ENCODE measurements at places on chromosomes 2 and 18.

DNA sequence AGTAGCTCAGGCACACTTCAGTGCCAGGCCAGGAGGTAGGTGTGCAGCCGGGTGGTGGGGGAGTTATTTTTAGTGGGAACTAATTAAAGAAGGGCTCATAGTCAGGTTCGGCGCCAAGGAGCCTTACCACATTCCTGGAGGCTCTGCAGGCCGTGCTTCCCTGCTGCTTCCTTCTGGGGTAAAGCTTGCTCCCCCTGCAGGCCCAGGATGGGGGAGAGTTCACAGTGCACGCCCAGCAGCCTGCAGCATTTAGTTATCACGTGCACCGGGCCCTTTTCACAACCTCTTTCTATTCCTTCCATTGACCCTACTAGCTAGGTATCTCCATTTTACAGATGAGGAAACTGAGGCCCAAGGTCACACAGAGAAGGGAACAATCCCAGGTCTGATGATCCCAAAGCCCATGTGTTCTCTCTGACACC is 2.5 kb downstream of the KCNF1 start:
- no peak for DNase-seq

- no peak for DNase-seq
Measured at GRCh38 chr18:59560556-59560955, 136.7 kb downstream of the CCBE1 start.

- DNase-seq = no peak
Measured at GRCh38 chr2:8682719-8683667, 1.1 kb downstream of the ID2 start.

DNA sequence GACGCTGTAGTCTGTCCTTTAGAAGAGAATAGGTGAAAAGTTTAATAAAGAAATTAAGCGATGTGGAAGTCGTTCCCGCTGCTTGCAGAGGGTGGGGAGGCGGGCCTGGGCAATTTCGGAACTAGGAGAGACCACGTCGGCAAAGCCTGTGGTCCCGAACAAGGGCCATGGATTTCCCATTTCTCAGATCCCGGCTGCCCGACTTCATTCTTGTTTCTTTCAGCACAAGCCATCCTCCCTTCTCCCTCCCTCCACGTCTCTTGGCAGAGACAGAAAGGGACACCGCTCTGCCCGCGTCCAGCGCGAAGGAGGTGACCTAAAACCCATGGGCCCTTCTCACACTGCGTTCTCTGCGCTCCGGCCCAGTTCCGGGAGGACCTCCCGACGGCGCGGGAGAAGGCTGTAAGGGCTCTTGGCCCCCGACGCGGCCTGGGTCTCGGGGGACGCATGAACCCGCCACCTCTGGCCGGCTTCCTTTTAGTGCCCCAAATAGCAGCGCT is 2.2 kb upstream of the BCL2L11 start:
- DNase-seq = no peak

GRCh38 chr2:169476459-169476858 is 2.8 kb upstream of the BBS5 start:
- no peak for DNase-seq

DNA sequence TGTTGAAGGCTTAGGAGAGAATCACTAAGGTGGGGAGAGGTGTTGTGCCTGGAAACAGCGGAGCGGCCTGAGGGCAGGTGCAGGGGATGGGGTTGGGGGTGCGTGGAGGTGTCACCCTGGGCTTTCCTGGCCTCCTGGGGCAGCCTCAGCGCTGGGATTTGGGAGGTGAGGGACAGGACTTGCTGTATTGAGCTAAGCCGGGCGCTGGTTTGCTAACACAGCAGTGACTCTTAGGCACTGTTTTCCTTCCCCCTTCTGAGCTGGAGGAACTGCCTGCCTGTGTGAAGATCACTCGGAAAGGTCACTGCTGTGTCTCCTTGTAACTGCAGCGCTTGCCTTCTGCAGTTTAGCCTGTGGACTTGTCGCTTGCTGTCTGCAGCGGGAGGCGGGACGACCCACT is 21.2 kb downstream of the PRELID3A start:
- no peak for DNase-seq

DNA sequence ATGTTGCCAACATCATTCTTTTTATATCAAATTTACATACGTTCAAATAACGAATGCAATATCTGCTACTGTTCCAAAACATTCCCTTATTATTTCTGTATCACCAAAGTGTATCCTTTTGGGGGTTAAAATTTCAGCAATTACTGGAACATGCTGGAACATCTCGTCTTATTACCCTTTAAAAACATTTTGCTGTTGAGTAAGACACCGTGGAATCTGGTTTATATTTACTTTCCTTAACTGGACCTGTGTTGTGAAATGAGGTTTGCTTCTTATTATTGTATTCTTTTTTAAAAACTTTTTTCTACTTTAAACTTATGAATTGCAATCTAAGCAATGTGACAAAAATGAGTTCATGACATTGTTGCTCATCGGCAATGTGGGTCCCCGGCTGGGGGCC is 87.4 kb upstream of the PTPRM start:
- DNase-seq = no peak

DNA sequence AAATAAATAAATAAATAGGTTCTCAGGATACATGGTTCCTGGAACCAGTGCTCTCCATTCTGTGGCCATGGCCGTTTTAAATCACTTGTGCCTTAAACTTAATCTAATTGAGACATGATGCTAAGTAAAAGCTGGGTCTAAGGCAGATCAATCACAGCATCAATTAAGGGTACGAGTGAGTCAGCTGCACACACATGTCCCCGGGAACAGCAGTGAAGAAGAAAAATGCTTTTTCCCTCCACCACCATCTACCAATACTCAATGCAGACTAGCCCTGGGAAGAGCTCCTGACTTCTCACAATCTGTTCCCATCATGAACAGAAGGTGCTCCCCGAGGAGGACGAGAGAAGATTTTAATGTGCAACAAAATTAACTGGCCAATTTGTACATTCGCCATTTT is 6.8 kb upstream of the CHMP1B start:
- no peak for DNase-seq

DNA sequence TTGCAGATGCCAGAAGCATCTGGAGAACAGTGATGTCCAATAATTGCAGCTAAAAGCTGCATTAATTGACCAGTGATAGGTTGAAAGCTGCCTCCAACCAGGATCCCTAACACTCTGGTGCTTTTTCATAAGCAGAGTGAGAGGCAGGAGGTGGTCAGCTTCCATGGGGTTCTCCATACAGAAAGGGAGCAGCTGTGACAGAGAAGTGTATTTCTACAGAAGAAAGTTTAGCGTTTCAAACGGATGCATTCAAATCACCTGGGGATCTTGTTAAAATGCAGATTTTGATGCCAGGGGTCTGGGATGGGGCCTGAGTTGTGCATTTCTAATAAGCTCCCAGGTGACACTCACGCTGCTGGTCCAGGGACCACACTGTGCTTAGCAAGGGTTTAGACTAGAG is 216.5 kb upstream of the NRP2 start:
- DNase-seq = no peak

DNA sequence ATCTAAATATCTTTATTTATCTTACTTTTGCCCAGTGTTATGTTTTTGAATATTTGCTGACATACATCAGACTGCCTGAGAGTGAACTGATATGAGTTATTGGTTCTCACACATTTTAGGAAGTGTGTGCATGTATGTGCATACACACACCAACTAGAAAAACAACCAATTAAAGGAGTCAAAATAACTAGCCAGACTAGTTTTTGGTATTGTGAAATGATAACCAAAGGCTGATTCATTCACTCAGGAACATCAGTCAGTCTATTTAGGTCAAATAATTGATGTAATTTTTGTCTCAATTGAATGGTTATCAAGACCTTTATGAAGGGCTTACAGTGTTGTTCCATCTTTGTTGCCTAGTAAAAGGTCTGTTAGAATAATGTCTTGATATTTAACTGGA is 369.3 kb upstream of the VRK2 start:
- DNase-seq = no peak

DNA sequence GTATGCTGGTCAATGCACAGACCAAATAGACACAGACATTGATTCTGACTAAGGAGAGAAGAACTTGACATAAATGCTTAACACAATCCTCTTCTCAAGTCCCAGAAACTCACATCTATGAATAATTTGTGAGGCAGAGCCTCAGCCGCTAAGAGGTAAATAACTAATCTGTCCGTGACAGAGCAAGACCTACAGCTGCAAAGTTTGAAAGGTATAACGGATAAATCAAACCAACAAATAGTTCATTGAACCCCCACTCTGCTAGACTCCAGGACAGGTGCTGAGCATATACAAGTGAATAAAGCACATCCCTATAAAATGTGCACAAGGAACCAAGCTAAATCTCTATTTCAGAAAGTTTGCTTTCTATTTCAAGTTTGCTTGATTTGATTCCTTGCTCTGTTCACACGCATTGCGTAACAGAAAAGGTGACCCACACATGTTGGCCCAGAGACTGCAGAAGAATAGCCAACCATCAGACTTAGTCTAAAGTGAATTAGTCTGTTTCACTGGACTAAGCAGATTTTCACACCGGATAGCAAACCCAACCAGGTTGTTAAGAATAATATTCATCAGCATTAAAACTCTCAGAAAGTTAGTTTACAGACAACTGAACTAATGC is 51.7 kb downstream of the NCKAP5 start:
- no peak for DNase-seq

DNA sequence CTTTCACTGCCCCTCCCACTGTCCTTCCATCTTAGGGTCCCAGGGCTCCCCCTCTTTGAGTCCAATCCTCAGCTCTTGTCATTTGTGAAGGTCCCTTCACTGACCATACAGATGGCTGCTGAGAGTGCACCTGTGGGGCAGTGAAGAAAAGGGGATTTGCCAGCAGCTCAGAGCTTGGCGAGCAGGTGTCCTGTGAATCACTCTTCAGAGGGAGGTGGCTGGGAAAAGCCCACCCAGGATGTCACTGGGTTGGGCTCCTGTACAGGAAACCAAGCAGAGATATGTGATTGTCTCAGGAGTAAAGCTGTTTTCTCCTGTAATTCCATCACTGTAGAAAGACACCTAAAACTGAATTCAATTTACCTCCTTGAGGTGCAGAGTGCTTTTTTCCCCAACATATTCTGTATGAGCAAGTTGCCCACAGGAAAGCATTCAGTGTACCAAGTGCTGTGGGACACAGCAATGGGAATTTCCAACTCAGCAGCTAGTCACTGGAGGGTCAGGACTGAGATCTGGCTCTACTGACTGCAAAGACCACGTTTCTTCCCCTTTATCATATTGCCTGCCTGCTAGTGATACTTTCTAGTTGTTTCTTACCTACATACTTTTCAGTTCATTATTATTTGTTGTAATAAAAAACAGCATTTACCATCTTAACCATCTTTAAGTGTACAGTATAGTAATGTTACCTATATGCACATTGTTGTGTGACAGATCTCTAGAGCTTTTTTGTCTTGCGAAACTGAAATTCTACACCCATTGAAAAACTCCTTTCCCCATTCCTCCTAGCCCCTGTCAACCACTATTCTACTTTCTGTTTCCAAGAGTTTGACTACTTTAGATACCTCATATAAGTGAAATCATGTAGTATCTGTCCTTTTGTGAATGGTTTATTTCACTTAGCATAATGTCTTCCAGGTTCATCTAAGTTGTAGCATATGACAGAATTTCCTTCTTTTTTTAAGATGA is 239.1 kb downstream of the TSN start:
- DNase-seq = no peak

GRCh38 chr2:40658941-40659340 is 207.1 kb upstream of the SLC8A1 start:
- no peak for DNase-seq

GRCh38 chr2:83002706-83003105 is 1456.4 kb downstream of the SUCLG1 start:
- no peak for DNase-seq

DNA sequence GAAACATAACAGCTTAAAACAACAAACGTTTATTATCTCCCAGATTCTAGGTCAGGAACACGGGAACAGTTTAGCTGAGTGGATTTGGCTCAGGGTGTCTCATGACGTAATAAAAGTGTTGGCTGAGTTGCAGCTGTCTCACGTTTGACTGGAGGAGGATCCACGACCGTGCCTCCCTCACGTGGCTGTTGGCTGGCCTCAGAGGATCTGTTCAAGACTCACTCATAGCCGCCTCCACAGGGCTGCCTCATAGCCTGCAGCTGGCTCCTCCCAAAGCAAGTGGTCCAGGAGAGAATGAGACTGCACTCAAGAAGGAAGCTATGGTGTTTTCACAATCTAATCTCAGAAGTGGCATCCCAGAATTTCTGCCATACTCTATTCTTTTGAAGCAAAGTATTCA is 167.1 kb downstream of the RPRM start:
- no peak for DNase-seq

- no peak for DNase-seq
Measured at GRCh38 chr2:96895032-96895745, 25.3 kb upstream of the SEMA4C start.

GRCh38 chr2:54531558-54531957 is 75.4 kb downstream of the SPTBN1 start:
- no peak for DNase-seq

GRCh38 chr2:191402966-191403565 is 157.9 kb downstream of the MYO1B start:
- no peak for DNase-seq

GRCh38 chr2:9112079-9112721 is 94.4 kb upstream of the ASAP2 start:
- DNase-seq = peak; percentile 47

DNA sequence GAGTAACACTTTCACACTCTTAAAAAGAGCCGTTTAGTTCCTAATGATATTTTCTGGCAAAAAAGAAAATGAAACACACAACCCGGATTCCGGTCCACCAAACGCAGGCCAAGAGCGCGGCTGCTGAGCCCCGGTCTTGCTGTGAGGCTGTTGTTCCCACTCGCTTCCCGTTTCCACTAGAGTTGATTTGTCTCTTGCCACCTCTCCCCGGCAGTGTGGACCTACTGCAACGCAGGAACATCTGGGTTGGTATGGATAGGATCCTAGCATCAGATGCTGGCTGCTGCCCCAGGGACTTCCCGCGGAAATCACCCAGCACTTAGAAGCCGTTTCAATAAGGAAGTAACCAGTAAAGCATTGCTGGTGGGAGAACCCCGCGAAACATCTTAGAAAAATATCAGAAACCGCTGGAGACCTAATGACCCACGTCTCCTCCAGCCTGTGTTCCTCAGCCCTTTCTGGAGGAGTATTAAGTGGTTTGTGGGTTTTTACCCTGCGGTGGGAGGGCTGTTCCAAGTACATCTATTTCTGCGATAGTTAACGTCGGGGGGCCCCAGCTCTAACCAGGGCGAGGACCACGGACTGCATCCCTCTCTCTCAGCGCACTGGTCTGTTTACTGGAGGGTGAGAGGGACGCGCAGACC is 939 bp downstream of the DOCK10 start:
- DNase-seq = no peak

GRCh38 chr2:53842891-53843290 is 16.9 kb downstream of the GPR75 start:
- no peak for DNase-seq

DNA sequence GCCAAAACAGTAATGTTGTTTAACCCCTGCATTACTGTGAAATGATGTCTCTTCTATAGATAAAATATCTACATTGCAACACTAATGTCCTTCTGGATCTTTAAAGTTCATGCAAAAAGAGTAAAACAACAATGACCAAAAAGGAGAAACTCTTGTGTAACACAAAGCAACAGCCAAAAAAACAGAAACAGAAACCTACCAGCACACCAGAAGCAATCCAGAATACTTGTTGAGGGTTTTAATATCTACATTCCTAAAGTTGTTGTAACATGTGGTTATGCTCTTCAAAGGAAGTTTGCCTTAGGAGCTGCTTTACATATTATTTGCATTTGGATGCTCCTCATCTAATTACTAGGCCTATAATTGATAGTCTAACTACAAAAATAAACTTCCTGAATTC is 157.2 kb downstream of the BABAM2 start:
- no peak for DNase-seq

- no peak for DNase-seq
Measured at GRCh38 chr2:48227617-48228344, 302.2 kb upstream of the STON1 start.

- no peak for DNase-seq
Measured at GRCh38 chr2:225464346-225465025, 65.0 kb downstream of the NYAP2 start.
